ENCODE measurements at places on chromosomes 6 and 20. TPM values are rescaled to one million over a fixed set of nuclear protein-coding genes. Genes with fewer than 3 reads are reported as not detected.

DNA sequence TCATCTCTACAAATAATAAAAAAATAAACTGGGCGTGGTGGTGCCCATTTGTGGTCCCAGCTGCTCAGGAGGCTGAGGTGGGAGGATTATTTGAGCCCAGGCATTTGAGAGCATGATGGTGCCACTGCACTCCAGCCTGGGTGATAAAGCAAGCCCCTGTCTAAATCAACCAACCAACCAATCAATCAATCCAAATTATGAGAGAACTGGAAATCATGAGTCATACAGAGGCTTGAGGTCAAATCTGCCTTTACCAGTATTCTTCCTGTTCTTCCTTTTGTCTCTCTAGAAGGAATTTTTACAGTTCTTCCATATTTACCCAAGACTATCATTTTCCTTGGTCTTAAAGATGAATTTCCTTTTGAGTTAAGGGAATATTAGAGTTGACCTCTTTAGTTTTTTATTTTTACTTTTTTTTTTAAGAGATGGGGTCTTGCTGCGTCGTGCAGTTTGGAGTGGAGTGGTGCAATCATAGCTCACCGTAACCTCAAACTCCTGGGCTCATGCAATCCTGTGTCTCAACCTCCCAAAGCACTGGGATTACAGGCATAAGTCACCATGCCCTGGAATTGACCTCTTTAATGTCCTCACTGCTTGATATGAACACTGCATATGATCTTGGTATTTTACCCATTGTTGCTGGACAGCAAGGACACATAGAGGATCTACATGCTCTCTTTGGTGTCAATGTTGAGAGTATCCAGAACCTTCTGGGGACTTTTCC lies 44.1 kb upstream of the TXNDC5 start:
- DNase-seq: no peak

Gene PREX1
- 7.9 TPM for total RNA-seq

GRCh38 chr20:61120595-61121515 lies 131.2 kb upstream of the CDH4 start:
- DNase-seq: no peak

DNA sequence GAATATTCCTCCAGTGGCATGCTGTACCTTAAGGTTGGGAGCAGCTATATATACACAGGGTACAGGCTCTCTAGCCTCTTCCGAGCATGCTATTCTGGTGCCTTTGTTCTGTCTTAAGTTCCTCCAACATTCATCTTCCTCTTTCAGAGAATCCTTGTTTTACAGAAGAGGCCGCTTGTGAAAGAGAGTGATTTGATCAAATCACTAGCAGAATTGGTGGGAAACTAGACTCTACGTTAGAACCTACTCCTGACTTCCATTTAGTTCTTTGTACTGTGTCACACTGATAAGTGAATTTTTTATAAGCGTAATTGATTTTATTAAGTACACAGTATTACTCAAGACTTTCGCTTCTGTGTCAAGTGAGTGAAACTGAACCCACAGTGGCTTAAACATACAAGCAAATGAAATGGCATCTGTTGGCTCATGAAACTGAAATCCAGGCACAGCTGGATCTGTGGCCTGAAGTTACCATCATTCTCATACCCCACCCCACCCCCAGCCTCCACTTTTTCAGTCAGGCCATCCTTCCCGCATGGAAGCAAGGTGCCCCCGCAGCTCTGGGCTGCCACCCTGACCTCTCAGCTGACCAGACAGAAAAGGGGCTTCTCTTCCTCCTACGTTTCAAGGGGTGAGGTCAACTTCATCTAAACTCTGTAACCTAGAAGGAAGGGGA lies 102.3 kb downstream of the RPP40 start:
- DNase-seq: no peak

- no peak for DNase-seq
Observed at GRCh38 chr20:1900321-1900801, 5.2 kb downstream of the SIRPA start.

Gene ARMC12
- total RNA-seq: 4.9 TPM

Gene BANF2
- not detected for total RNA-seq

DNA sequence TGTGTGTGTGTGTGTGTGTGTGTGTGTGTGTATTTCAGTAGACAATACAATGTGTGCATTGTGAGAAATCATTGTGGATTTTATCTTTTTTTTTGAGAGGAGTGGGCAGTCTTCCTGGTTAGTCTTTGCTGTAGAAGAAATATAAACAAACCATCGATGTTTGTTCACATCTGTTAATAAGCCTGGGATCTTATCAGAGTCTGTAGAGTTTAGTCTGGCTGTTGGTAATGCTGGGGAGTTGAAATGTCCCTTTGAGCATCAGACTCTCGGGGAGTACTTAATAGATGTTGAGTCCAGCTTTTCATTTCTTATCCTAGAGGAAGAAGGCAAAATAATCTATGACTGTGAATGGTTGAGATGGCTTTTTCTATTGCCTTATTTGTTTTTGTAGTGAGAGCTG lies 96.6 kb upstream of the SUPT3H start:
- DNase-seq: no peak

Gene CLVS2
- total RNA-seq: 0.11 TPM

DNA sequence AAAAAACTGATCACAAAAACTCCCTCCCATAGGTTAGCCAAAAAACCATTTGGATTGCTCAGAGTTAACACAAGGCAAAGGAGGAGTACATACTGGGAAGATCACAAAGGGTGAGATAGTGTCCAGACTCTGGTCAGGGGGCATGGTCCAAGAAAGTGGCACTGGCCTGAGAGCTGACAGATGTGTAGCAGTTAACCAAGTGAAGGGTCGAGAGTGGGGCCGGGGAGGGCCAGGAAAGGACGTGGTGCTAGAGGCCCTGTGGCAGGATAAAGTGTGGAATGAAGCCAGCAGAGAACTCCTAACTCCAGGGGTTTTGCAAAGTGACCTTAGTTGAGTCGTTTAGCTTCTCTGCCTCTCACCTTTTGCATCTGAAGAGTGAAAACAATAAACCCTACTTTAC lies 290.5 kb downstream of the FOXA2 start:
- no peak for DNase-seq
